ENCODE measurements at places on chromosomes 1 and 21.

DNA sequence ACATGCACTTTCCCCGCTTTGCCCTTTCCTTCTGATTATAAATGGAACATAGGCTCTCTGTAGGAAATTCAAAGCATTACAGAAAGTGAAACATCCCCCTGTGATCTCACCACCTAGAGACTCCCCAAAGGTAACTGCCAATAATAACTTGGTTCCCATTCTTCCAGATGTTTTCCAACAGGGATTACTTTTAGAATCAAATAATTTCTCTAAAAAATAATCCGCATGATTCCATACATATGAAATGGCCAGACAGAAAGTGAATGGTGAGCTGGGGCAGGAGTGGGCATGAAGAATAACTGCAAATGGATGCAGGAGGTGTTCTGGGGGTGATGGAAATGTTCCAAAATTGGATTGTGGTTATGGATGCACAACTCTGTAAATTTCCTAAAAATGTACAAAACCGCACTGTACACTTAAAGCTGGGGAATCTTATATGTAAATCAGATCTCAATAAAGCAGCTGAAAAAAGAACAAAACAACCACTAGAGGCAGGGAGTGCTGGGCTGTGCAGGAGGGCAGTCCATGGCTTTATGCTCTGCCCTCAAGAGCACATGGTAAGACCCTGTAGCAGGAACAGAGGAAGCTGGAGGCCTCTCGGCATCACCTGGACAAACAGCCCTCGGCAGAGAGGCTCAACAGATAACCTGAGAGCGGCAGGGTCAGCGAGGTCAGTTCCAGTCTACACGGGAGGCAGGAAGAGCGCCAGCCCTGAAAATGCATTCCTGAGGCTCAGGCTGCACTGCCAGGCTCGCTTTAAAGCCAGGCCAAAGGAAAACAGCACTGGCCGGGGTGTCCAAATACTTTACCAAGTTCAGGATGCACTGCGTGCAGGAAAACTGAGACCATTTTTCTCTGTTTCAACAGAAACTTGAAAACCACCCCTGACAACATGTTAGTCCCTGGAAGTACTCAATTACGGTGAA, 39.7 kb downstream of the CAPZB start:
- DNase-seq, result peak; percentile 92

- DNase-seq, result no peak
Observed at GRCh38 chr1:71242239-71242638, 161.4 kb upstream of the ZRANB2 start.

GRCh38 chr1:37070126-37070525, 35.8 kb upstream of the GRIK3 start:
- no peak for DNase-seq

DNA sequence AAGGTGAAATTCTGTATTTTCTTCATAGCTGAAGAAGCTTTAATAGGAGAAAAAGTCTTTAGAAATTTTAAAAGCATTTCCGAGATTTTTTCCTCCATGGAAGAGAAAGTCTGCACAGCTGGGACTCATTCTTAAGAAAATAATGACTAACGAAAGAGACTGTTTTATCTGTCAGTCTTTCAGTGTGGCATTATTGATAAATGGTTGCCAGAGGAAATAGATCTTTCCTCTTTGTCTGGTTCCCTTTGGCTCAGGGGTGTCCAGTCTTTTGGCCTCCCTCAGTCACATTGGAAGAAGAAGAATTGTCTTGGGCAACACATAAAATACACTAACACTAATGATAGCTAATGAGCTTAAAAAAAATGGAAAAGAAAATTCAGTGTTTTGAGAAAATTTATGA, 49.9 kb downstream of the KDM1A start:
- DNase-seq, result no peak

DNA sequence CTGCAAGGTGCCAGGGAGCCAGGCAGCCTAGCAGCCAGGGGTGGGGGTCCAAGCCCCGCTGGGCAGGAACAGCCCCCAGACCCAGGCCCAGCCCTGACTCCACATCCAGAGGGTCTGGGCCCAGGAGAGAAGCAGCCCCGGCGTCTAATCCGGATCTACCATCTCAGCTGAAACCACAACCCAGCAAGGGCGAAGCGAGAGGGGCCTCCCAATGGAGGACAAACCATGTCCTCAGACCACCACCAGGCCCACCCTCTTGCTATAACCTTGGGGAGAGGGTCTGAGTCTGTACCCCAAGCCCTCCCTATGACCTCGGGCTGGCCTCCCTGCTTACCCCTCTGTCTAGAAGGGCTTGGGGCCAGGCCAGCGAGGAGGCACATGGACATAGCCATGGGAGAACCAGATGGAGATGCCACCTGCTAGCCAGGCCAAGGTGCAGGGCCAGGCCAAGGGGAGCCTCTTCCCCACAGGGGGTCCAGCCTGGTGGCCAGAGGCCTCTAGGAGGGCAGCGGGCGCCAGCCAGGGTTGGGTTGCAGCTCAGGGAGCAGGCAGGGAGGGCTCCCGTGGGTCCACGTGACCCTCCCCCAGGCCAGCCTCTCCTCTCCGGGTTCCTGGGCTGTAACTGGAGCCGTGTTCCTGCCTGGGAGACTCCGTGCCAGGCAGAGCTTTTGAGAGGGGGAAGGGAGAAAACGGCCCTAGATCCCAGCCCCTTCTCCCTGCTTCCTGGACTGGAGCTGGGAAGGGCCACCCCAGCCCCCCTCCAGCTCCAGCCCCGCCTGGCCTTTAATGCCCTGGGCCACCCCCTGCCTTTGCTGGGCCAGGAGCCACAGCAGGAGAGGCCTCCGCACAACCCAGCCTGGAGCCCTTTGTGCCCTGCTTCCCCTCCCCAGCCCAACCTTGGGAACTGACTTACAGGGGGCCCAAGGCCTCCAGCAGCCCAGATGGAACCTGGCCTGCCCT, 2.5 kb downstream of the WNT9A start:
- DNase-seq, result peak; percentile 54

GRCh38 chr1:221416723-221417122, 325.2 kb downstream of the DUSP10 start:
- no peak for DNase-seq

DNA sequence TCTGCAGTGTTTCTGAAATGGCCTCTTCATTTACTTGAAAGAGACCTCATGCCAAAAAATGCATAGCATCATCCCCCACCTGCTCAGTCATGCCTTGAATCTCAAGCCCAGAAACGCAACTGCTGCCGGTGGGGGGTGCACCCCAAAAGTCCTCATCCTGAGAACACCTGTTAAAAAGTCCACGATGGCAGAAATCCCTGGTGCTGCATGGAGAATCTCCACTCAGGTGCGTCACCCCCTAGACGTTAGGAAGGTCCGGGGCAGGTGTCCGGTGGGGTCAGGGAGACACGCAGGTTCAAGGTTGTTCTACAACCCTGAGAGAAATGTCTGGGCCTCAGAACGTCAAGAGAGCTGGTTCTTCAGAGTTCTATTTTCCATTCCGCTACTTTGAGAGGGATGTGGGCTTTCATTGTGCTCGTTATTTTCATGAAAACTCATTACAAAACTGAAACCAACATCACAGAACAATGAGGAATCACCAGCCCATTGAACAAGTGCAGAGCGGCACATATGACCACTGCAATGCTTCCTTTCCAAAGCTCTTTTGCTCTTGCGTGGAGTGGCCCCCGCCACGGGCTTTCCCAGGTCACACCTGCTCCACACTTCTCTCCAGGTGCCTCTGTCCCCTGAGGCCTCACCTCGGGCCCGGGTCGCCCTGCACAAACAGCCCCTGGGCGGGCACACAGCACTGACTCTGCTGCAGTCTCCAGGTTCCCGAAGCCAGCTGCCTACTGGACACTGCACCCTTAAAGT, 201.9 kb downstream of the TOMM20 start:
- DNase-seq, result peak; percentile 46

- no peak for DNase-seq
Observed at GRCh38 chr21:36816561-36817130, 117.7 kb downstream of the SIM2 start.

- peak; percentile 24 for DNase-seq
Observed at GRCh38 chr1:210758761-210759160, 375.2 kb downstream of the KCNH1 start.

- no peak for DNase-seq
Observed at GRCh38 chr1:36652011-36652410, 169.3 kb upstream of the CSF3R start.

DNA sequence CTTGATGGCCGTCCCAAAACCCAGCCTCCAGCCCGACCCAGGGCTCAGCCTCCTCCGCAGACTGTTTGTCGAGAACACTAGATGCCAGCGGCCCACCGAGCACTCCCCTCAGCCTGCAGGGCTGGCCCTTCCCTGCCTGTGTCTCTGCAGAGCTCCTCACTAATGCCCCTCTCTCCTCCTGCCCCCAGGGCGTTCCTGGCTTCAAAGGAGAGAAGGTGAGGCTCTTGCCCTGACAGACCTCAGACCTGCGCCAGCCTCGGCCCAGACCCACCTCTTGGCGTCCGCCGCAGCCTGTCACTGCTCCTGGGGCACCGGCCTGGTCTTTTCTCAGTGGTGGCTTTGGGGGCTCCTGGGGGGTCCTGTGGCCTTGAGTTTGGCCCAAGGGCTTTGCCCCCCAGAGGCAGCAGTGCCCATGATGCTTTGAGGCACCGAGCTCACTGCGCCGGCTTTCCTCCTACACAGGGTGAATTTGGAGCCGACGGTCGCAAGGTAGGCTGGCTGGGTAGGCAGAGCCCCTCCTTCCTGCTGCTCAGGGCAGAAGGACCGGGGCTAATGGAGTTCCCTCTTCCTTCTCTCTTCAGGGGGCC, 18.4 kb downstream of the COL6A2 start:
- peak; percentile 49 for DNase-seq

DNA sequence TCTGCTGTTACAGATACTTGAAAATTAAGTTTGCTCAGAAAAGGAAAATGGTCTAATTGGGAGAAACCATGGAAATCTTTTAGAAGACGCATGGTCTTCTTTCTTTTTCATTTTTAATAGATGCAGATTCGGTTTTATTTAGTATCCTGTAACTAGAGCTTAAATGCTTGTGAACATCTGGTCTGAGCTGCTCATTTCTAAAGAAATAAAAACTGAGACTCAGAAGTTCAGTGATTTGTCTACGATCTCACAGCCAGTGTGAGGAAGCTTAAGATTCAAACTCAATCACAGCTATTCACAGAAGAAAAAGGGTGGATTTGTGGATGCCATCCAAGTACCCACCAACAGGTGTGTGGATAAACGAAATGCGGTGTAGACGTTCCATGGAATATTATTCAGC, 80.0 kb upstream of the TIAM1 start:
- no peak for DNase-seq

- DNase-seq, result no peak
Observed at GRCh38 chr1:146032631-146033219, 11.2 kb upstream of the HJV start.

DNA sequence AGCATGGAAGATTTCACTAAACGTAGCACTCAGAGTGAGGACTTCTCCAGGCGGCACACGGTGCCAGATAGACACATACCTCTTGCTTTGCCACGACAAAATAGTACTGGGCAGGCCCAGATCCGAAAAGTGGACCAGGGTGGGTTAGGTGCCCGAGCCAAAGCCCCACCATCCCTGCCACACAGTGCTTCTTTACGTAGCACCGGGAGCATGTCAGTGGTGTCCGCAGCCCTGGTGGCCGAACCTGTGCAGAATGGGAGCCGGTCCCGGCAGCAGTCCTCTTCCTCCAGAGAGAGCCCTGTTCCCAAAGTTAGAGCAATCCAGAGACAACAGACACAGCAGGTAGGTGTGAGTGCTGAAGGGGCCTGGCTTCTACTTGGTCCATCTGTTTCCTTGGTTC, 38.6 kb downstream of the CLEC20A start:
- no peak for DNase-seq

- DNase-seq, result peak; percentile 29
Observed at GRCh38 chr1:159958719-159959380, 4.8 kb upstream of the SLAMF9 start.

GRCh38 chr1:223102797-223103533, 40.1 kb downstream of the TLR5 start:
- peak; percentile 92 for DNase-seq

DNA sequence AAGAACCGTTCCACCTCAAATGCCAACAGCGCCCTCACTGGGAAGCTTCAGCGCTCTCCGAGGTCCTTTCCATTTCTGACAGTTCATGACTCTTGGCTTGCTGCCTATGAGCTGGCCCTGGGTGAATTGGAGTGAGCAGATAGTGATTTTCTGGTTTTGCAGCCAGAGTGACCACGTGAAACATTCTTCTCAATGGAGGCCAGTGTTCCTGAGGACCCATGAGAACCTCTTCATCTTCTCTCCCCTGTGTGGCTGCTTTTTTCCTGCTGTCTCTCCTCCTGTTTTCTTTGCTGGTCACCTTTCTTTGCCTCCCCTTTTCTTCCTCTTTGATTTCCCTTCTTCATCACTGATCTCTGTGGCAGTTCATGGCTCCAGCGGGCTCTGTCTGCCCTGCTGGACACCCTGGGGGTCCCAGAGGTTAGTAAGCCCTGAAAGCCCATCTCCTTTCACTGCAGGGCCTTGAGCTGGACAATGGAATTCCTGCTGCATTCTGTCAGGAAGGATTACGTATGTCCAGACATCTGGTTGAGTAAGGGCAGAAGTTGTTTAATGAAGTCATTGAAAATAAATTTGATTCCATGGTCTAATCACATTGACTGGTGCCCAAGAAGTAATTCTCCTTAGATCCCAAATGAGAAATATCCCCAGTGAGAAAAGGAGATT, 29.9 kb downstream of the VASH2 start:
- DNase-seq, result peak; percentile 55

- peak; percentile 19 for DNase-seq
Observed at GRCh38 chr21:38852278-38852677, 46.5 kb downstream of the ETS2 start.

- no peak for DNase-seq
Observed at GRCh38 chr1:199756066-199756465, 271.4 kb upstream of the NR5A2 start.

DNA sequence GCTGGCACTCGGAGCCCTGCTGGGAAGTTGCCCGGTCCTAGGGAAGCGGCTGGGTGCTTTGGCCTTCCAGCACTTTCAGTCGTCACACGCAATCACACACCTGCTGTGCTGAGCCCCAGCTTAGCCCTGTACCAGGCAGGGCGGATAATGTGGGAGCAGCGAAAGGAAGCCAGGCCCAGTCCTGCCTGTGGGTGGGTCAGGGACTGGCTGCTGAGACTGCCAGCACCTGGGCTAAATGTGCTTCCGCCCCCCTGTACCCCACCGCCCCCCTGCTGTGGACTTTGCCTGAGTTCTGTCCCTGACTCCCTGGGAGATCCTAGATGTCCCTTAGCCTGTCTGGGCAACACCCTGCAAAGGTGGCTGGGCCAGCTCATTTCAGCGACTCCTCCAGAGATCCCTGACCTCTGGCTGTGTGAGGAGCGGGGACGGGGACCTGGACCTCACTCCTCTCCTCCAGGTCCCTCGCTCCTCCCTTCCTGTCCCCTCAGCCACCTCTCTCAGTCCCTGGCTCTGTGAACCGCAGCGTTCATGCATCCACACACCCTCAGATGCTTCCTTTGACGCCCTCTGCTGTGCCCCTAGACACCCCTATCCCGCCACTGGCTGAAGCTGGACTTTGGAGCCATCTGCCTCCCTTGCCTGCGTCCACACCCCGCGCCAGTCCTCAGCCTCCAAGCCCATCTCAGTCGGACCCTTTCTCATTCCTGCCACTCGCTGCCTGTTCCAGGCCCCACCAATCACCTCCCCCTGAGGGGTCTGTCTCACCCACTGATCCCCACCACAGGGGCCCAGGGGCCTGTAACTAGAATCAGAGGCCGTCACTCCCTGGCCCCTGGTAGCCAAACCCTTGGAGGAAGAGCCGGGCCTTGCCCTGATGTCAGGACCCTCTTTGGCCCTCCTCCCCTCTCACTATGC, 1.4 kb downstream of the MMEL1 start:
- peak; percentile 39 for DNase-seq

GRCh38 chr1:244111027-244111426, 59.9 kb downstream of the ZBTB18 start:
- no peak for DNase-seq

- DNase-seq, result no peak
Observed at GRCh38 chr1:44532567-44532944, 127.5 kb downstream of the RNF220 start.

GRCh38 chr1:9555942-9556341, 16.7 kb downstream of the SLC25A33 start:
- no peak for DNase-seq

Data from islet precursor cell (in vitro differentiated cells).